ENCODE measurements at places on chromosomes 6 and 20.

DNA sequence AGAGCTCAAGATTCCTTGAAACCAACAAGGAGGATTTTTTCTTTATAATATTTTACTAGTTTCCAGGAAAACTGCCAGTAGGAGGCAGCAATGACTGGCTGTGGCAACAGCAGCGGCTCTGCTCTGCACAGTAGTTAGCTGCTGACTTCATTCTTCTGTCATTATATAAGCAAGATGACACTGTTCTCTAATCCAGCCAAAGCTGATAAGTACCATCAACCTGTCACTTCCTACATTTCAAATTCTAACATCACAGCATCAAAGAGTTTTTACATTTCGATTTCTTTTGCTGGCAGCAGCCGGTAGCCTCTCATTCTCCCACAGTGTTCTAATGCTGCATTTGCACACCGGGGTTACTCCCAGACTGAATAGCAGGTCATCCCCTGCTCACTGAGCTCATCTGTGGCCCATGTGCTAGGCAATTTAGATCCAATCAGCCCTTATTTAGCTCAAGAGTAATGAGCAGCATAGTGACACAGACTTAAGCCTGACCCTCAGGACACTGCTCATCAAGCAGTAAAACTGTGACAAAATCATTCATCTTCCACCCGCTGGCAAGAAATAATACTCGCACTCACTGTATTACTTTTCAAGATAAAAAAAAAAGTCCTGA is 67.8 kb downstream of the MMS22L start:
- peak; percentile 24 for DNase-seq

DNA sequence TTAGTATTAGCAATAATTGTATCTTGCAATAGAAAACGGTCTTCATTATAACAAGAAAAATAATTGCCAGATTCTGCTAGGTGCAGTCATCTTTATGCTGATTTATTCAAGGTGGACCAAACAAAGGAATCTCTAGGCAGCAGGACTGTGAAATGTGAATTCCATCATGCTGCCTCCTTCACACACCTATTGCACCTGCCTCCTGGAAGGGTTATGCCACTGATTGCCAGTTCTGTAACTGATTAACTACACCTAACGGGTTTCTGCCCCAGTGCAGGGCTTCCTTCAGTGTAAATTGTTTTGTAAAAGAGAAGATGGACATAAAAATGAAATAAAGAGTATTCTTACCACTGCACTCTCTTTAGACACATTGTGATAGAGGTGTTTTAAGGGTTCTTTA is 96.1 kb downstream of the FOXO3 start:
- no peak for DNase-seq

DNA sequence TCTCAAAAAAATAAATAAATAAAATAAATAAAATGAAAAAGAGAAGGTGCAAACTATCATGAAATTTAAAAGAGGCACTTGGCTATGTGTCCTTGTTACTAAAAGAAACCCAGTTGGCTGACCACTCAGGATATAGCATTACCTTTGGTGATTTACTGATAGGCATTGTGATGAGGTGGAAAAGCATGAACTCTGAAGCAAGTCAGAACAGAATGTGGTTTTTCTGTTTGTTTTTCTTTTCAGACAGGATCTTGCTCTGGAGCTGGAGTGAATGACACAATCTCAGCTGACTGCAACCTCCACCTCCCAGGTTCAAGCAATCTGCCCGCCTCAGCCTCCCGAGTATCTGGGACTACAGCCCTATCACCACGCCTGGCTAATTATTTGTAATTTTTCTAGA is 31.9 kb downstream of the ZNF184 start:
- DNase-seq = no peak

DNA sequence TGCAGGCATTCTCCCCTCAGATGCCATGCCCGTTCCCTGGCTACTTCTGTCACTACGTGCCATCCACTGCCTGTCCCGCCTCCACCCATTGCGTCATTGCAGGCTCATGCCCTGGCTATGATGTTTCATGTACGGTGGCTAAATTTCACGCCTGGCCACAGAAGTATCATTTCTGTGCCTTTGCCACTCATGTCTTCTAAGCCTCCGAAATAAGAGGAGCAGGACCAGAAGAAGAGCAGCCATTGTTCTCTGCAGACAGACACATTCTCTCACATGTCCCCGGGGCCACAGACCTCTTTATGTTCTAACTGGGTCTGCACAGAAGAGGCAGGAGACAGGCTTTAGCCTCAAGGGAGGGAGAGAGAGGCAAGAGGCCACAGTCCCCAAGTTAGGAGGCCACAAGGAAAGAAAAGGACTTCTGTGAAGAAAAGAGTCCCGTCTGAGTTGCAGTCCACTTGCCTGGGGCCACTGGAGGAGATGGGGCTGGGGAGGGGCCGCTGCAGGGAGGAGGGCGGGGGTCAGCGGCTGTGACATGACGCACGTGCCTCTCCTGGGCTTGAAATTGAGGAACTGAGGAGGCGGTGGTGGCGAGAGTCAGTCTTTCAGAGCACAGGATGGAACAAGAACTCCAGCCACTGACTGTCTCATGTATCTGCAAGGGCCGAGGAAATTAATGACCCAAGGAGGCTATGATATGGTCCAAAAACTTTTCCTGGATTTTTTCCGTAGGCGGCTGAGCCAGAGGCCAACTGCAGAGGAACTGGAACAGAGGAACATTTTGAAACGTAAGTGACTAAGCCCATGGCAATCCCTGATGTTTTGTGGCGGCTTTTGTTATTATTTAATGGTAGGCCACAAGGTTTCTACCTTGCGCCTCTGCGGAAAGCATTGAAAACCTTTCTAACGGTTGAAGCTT is 55.9 kb downstream of the TBC1D7 start:
- peak; percentile 21 for DNase-seq

DNA sequence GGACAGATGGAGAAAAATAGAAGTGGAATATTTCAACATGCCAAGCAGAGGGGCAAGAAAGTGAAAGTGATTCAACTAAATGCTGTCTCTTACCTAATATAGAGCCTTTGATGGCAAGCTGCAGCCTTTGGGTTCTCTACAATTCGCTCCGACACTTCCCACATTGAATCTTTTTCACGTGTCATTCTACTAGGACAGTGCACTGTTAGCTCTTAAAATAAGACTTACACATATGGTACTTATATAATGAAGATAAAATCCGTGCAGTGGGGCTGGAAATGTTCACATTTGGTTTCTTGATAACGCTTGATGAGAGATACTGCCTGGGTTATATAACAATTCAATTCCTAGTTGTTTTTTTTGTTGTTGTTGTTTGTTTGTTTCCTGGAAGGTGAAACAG is 502.4 kb downstream of the LMBRD1 start:
- no peak for DNase-seq

DNA sequence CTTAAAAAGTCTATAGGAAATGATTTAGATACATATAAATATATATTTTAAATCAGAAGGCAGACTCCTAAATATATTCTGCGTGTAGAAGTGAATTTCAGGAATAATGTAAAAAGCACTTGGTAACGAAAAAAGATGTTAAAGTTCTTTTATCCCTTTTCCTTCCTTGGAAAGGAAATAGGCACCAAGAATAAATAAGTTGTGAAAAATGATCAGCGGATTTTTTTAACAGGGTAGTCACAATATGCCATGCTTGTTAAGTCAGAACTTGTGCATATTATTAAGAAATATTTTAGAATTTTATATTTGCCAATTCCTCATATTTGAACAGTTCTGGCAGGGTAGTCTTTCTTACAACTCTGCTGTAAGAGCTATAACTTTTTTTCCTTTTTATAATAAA is 173.8 kb downstream of the CD83 start:
- DNase-seq = no peak

- no peak for DNase-seq
Measured at GRCh38 chr6:6803180-6803977, 214.9 kb downstream of the LY86 start.

GRCh38 chr6:9085054-9085708 is 649.8 kb upstream of the SLC35B3 start:
- DNase-seq = no peak

- DNase-seq = no peak
Measured at GRCh38 chr6:47162793-47163192, 120.7 kb upstream of the ADGRF1 start.

DNA sequence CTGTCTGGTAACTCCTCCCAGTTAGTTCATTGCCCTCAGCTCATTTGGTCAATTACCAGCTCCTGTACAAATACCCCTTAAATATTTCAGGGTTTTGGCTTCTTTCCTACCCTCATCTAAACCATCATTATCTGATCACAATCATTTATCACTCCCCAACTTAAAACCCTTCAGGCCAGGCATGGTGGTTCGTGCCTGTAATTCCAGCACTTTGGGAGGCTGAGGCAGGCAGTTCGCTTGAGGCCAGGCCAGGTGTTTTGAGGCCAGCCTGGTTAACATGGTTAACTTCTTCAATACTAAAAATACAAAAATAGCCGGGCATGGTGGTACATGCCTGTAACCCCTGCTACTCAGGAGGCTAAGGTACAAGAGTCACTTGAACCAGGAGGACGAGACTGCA is 9.4 kb downstream of the TGIF2 start:
- no peak for DNase-seq

GRCh38 chr6:167501831-167502385 is 177.0 kb downstream of the TTLL2 start:
- peak; percentile 38 for DNase-seq

GRCh38 chr20:48721324-48722001 is 106.3 kb downstream of the PREX1 start:
- no peak for DNase-seq

DNA sequence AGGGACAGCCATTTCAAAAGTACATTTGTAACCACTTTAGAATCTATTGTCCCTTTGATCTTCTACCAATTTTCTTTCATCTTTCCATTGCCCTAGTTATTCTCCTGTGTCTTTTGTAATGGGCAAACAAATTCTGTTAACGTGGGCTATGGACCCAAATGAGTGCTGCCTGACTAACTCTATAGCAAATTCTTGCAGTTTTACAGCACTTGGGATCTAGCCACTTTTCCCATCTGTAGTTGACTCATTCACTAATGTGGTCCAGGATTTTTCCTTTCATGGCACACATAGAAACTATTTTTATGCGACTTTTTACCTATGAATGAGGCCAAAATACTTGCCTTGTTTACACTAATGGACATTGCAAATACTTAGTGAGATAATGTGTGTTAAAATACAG is 52.0 kb downstream of the GRIK2 start:
- no peak for DNase-seq

DNA sequence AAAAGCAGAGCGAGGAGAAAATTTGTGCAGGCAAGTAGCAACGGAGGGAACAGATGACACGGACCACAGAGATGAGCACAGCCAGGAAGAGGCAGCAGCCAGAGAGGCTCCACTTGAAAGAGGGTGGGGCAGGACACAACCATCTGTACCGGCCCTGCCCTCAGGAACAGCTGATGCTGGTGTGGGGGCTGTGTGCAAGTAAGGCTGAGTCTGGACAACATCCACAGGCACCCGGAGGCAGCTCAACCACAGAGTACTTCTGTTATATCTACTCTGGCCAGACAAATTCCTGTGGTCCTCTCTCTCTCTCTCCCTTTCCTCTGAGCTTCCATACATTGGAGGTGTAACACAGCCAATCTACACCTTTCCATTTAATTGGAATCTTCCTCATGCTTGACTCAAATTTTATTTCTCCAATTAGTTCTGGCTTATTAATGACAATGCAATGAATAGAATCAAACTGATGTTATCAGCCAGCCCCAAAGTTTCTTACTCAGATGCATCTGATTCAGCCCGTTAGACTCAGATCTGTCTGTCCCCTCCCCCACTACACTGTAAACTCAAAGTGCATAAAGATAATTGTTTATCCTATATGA is 24.9 kb downstream of the KIF13A start:
- no peak for DNase-seq

GRCh38 chr6:53342217-53342616 is 6.5 kb downstream of the ELOVL5 start:
- no peak for DNase-seq

DNA sequence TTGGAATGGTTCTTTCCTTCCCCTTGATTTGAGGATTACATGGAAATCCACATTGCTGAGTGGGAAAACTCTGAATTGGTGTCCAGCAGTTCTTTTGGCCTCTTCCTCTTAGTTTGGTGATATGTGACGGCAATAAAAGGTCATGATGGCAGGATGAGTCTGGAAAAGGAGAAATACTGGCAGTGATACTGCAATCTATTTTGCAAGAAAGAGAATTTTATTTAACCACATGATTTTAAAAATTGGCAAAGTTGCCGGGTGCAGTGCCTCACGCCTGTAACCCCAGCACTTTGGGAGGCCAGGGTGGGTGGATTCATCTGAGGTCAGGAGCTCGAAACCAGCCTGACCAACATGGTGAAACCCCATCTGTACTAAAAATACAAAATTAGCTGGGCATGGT is 73.1 kb downstream of the ADTRP start:
- no peak for DNase-seq

- no peak for DNase-seq
Measured at GRCh38 chr6:112017169-112017568, 36.7 kb upstream of the CCN6 start.

GRCh38 chr6:29791786-29792122 is 35.9 kb upstream of the HLA-G start:
- DNase-seq = no peak

DNA sequence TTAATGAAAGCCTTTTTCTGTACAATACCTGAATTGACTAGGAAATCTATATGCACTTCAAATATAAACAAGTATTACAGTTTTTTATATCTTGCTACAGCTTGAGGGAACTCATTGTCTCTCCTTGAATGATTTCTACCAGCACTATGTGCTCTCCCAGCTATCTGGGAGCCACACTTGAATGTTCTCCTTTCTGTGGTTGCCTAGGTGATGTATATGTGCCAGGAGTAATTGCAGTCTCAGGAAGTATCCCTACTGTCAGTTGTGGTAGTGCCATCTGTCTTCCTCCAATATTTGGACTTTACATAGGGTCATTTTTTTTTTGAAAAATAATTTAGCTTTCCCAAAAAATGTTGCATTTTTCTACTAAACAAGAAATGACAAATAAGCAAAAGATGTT is 288.0 kb upstream of the PLCB4 start:
- DNase-seq = no peak

DNA sequence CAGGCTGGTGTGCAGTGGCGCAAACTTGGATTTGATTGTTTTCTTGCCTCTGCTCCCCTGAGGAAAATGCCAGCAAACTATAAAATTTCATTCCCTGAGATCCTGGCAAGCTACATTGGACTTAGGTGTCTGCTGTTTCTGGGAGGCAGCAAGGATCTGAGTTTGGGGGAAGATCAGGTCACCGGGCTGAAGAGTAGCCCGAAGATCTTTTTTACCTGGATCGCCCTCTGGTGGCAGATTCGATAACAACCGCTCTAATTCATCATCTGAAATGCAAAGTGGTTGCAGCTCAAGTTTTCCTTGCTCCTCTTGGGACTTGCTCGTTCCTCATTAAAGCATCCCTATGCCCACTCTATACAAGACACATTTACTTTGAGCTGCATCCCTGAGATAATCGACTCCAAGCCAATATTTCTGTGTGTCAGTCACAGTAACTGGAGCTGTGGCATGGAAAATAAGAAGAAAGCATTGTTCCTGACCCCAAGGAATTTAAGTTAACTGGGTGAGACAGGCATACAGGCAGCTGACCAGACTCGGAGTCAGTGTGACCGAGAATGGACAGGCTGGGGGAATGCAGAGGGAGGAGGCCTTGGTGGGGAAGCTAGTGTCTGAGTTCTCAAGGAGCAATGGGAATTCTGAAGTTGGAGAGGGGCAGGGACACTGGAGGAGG is 131.8 kb upstream of the PROKR2 start:
- peak; percentile 75 for DNase-seq

GRCh38 chr20:19765913-19766312 is 7.9 kb downstream of the RIN2 start:
- DNase-seq = no peak

GRCh38 chr20:4949833-4950178 is 51.5 kb downstream of the SLC23A2 start:
- DNase-seq = no peak

- DNase-seq = no peak
Measured at GRCh38 chr6:16243055-16243454, 4.7 kb downstream of the GMPR start.
